ENCODE measurements at places on chromosomes 16 and 17. TPM values are rescaled to one million over a fixed set of nuclear protein-coding genes. Genes with fewer than 3 reads are reported as not detected.

DNA sequence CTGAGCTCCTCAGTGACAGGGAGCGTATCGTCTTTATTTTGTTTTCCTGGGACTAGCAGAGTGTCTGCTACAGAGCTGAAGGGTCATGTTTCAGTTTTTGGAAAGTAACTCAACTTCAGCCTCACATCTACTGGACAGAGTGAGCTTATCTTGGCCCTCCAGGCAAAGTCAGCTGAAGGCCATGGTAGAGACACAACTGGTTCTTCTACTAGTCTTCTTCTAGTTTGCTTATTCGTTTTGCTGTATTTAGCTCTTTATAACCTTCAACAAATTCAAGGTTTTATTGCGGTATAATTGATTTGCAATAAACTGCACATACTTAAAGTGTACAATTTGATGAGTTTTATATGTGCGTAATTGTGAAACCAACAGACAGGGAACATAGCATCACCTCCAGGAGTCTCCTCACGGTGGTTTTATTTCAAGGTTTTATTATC is 6.1 kb upstream of the PRKCA start:
- H3K4me3 ChIP-seq = no peak overlapping the region
- no peak for DNase-seq
- peaks cover 3% of the 10 kb centered on the region for H3K4me1 ChIP-seq
- H3K27me3 ChIP-seq = peaks cover 5% of the 10 kb centered on the region

- no peaks in the 10 kb centered on the region for H3K27me3 ChIP-seq
- H3K36me3 ChIP-seq = no peaks in the 10 kb centered on the region
- no peaks in the 10 kb centered on the region for H3K4me1 ChIP-seq
- no peak overlapping the region for H3K27ac ChIP-seq
- H3K4me3 ChIP-seq = no peak overlapping the region
Measured at GRCh38 chr17:82807562-82807961, 32.3 kb downstream of the ZNF750 start.

DNA sequence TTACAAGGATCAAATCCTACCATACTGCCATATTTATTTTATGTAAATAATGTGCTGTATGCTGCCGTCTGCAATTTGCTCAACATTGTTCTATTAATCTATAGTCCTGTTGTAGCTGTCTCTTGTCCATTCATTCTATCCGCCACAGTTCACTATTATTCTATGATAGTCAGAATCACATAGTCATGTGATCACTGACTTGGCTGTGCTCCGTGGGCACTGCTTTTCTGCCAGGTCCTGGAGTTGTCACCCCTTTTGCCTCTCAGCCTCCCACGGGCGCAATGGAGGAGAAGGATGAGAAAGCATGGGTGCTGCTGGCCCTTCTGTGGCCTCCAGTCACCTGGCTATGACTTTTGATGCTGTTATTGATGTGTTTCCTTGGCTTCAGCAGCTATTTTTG is 37.3 kb upstream of the ANKFY1 start:
- no peaks in the 10 kb centered on the region for H3K36me3 ChIP-seq
- H3K4me1 ChIP-seq = no peaks in the 10 kb centered on the region
- no peak overlapping the region for H3K4me3 ChIP-seq
- H3K27me3 ChIP-seq = no peaks in the 10 kb centered on the region
- no peak for DNase-seq
- H3K27ac ChIP-seq = no peak overlapping the region

- H3K27me3 ChIP-seq = peaks cover 37% of the 10 kb centered on the region
- no peaks in the 10 kb centered on the region for H3K36me3 ChIP-seq
- peaks cover 4% of the 10 kb centered on the region for H3K4me1 ChIP-seq
- H3K4me3 ChIP-seq = no peak overlapping the region
- no peak for DNase-seq
Measured at GRCh38 chr17:45220079-45220478, 1.6 kb upstream of the FMNL1 start.

DNA sequence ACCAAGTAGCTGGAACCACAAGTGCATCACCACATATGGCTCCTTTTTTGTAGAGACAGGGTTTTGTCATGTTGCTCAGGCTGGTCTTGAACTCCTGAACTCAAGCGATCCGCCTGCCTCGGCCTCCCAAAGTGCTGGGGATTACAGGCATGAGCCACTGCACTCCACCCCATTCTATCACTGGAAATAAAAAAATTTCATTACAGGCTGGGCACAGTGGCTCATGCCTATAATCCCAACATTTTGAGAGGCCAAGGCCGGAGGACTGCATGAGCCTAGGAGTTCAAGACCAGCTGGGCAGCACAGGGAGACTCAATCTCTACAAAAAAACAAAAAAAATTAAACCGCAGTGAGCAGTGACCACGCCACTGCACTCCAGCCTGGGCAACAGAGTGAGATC is 60.1 kb downstream of the BRIP1 start:
- no peaks in the 10 kb centered on the region for H3K27me3 ChIP-seq
- no peak overlapping the region for H3K27ac ChIP-seq
- no peak overlapping the region for H3K4me3 ChIP-seq

Gene CD300LG
- not detected for total RNA-seq

DNA sequence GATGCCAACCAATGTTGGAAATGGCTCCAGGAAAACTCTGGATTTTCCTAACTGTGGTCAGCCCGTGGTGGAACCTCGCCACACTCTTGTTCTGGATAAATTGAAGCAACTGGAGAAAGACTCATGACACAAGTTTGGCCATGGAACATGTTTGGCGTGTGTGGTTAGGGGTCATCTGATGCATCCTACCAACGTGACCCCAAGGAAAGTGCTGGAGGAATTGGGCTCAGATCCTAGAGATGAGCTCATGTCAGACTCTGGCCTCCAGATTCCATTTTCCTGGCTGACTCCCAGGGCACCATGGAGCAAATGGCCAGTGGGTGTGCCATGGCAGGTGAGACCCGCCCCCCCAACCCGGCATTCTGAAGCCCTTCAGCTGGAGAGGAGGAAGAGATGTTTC is 58.5 kb downstream of the CACNG5 start:
- no peak overlapping the region for H3K27ac ChIP-seq
- H3K36me3 ChIP-seq = no peaks in the 10 kb centered on the region
- DNase-seq = no peak
- no peak overlapping the region for H3K4me3 ChIP-seq
- no peaks in the 10 kb centered on the region for H3K4me1 ChIP-seq
- no peaks in the 10 kb centered on the region for H3K27me3 ChIP-seq

Gene MYL4
- 10.2 TPM for total RNA-seq

GRCh38 chr17:19370493-19370960 is 7.8 kb upstream of the MAPK7 start:
- no peak overlapping the region for H3K4me3 ChIP-seq
- no peaks in the 10 kb centered on the region for H3K36me3 ChIP-seq
- no peaks in the 10 kb centered on the region for H3K27me3 ChIP-seq
- no peaks in the 10 kb centered on the region for H3K4me1 ChIP-seq
- H3K27ac ChIP-seq = no peak overlapping the region
- DNase-seq = no peak

Gene TIMM22
- 16.2 TPM for total RNA-seq

- H3K36me3 ChIP-seq = no peaks in the 10 kb centered on the region
- no peaks in the 10 kb centered on the region for H3K27me3 ChIP-seq
- no peak for DNase-seq
- no peak overlapping the region for H3K4me3 ChIP-seq
- no peak overlapping the region for H3K27ac ChIP-seq
Measured at GRCh38 chr17:46738544-46738943, 79.9 kb downstream of the WNT3 start.

GRCh38 chr17:6589266-6589946 is 33.1 kb upstream of the PITPNM3 start:
- H3K4me1 ChIP-seq = peaks cover 14% of the 10 kb centered on the region
- H3K27ac ChIP-seq = no peak overlapping the region
- peaks cover 4% of the 10 kb centered on the region for H3K36me3 ChIP-seq
- H3K27me3 ChIP-seq = no peaks in the 10 kb centered on the region
- no peak for DNase-seq

DNA sequence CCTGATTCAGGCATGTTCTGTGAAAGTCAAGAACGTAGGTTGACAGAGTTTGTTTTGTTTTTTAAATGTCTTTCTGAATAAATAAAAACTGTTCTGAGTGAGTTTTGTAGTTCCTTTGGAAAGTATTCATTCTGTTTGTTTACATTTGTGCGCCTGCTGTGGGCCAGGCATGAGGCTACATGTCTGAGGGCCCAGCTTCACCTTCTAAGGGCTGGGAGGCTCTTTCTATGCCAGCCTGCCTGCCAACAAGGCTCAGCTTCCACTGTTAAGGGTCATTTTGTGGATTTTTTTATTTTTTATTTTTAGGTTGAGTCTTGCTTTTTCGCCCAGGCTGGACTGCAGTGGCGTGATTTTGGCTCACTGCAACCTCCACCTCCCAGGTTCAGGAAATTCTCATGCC is 6.1 kb downstream of the WWOX start:
- H3K27ac ChIP-seq = no peak overlapping the region
- H3K4me1 ChIP-seq = peaks cover 2% of the 10 kb centered on the region
- no peak overlapping the region for H3K4me3 ChIP-seq
- H3K36me3 ChIP-seq = no peaks in the 10 kb centered on the region

GRCh38 chr17:63309021-63309420 is 137.1 kb downstream of the CYB561 start:
- no peaks in the 10 kb centered on the region for H3K36me3 ChIP-seq
- no peak overlapping the region for H3K27ac ChIP-seq
- no peak overlapping the region for H3K4me3 ChIP-seq
- no peak for DNase-seq
- no peaks in the 10 kb centered on the region for H3K27me3 ChIP-seq

DNA sequence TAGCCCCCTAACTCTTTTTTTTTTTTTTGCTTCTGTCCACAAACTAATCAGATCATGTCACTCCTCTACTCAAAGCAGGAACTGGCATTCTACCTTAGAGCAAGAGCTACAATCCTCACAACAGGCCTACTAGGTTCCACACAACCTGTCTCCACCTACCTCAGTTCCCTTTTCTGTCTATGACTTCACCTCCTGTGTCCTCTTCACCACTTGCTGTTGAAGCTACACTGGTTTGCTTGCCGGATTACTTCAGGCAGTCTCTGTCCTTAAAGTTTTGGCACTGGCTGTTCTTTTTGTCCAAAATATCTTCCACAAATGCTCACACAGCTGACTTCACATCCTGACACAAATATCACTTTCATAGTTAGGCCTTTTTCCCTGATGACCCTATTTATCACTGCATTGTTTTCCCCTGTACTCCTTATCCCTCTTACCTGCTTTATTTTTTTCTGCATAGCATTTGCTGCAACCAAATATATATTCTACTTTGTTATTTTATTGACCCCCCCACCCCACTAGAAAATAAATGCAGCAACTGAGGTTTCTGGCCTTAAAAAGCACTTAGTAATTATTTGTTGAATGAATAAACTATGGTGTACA is 72.0 kb downstream of the KANSL1 start:
- DNase-seq = no peak
- no peak overlapping the region for H3K4me3 ChIP-seq
- H3K27me3 ChIP-seq = no peaks in the 10 kb centered on the region
- no peak overlapping the region for H3K27ac ChIP-seq
- no peaks in the 10 kb centered on the region for H3K36me3 ChIP-seq
- no peaks in the 10 kb centered on the region for H3K4me1 ChIP-seq

- DNase-seq = no peak
- H3K27me3 ChIP-seq = peaks cover 6% of the 10 kb centered on the region
- H3K36me3 ChIP-seq = no peaks in the 10 kb centered on the region
- no peak overlapping the region for H3K4me3 ChIP-seq
Measured at GRCh38 chr17:9095390-9095789, 74.1 kb downstream of the NTN1 start.

DNA sequence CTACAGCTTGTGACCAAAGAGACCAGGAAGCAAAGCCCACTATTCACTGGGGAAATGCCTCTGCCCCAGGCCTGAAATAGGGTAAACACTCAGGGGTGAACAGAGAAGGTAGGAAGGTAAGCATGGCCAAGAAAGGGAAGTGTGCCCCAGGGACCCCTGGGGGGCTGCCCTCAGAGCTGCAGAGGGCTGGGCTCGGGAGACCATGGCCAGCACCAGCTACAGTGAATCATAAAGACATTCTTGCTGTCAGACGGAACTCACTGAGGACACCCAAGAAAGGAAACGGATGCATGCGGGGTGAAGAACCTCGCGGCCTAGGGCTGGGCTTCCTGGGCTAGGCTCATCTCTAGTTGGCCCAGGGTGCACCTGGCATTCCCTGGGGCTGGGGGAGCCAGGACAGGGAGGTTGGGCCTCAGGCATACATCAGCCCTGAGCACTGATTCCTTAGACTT is 9.6 kb downstream of the HIC1 start:
- H3K4me1 ChIP-seq = peaks cover 56% of the 10 kb centered on the region
- peaks cover 13% of the 10 kb centered on the region for H3K27me3 ChIP-seq
- DNase-seq = no peak
- no peak overlapping the region for H3K4me3 ChIP-seq
- no peaks in the 10 kb centered on the region for H3K36me3 ChIP-seq
- no peak overlapping the region for H3K27ac ChIP-seq

Gene CES5A
- not detected for total RNA-seq

DNA sequence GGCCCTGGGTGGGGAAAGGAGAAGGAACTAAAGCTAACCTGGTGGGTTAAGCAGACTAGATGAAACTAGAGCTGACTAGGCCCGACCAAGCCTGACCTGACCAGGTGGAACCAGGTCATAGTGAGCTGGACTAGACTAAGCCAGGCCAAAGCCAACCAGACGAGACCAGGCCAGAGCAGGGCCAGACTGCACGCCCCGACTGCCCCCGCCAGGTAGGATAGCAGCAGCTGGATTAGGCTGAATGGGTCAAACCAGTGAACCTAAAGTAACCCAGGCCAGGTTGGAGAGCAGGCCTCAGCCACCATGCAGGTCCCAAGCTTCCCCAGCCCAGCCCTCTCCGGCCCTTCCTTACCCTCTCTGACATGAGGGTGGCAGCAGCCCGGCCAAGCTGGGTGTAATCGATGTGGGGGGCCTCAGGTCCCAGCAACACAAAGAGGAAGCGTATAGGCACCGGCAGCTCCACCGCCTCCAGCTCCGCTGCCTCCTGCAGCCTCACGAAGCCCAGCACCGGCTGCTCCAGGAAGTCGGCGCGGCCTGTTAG is 9.1 kb downstream of the SLC4A1 start:
- no peaks in the 10 kb centered on the region for H3K36me3 ChIP-seq
- H3K4me1 ChIP-seq = no peaks in the 10 kb centered on the region
- no peak for DNase-seq
- no peak overlapping the region for H3K27ac ChIP-seq

DNA sequence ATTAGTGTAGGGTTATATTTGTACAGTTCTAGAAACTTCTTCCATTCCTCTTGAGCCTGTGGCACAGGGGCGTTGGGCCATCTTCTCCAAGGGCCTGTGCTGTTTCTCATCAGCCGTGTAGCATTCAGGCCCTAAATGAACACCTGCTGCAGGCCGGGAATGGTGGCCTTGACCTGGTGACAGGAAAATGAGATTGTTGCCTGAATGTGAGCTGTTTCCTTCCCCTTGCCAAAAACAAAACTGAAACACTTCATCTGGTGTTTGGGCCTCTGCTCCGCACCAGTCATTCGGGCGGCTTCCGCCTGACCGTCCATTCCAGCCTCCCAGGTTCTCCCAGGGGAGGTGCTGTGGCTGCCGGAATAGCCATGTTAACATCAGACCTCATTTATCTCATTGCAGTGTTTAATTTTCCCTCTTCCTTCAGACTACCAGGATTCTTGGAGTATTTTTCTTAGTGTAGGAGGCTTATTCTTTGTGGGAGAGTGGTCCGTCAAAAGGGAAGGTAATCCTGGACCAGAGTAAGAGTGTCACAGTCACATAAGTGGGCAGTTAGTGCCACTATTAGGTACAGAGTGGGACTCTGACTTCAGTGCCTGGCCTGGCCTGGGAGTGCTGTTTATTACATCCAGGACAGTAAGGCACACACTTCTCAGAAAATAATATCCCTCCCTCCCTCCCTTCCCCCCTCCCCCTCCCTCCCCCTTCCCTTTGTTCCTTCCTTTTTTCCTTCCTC is 61.9 kb downstream of the WWP2 start:
- H3K36me3 ChIP-seq = no peaks in the 10 kb centered on the region
- no peak overlapping the region for H3K4me3 ChIP-seq
- no peak for DNase-seq
